T-cell (primary cell): ENCODE measurements at places on chromosomes 6 and 20.

DNA sequence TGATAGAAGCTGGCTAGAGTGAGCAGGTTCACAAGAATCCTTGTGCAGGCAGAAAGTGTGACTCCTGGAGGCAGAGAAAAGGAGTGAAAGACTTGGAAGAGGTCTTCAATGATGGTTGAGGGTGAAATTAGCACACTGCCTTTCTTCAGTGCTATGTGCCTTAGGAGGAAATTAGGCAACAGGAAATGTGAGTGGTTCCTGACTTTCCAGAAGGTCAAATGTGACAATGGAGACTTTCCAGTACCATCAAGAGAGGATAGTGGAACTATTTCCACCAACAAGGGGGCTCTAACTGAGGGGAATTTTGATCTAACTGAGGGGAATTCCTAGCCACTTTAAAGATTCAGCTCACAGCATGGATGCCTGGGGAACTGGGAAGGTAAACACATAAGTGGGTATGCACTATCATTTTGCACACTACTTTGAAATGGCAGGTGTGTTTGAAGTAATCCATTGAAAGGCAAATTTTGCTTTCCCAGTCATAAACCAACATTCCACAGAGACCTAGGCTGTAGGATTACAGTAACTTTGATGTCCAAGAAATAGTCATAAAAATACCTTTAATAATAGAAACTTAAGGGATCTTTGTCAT is 90.0 kb downstream of the PERP start:
- DNase-seq: no peak

- no peak for DNase-seq
These were observed 20.1 kb downstream of the JAG1 start for GRCh38 chr20:10653599-10654249.

DNA sequence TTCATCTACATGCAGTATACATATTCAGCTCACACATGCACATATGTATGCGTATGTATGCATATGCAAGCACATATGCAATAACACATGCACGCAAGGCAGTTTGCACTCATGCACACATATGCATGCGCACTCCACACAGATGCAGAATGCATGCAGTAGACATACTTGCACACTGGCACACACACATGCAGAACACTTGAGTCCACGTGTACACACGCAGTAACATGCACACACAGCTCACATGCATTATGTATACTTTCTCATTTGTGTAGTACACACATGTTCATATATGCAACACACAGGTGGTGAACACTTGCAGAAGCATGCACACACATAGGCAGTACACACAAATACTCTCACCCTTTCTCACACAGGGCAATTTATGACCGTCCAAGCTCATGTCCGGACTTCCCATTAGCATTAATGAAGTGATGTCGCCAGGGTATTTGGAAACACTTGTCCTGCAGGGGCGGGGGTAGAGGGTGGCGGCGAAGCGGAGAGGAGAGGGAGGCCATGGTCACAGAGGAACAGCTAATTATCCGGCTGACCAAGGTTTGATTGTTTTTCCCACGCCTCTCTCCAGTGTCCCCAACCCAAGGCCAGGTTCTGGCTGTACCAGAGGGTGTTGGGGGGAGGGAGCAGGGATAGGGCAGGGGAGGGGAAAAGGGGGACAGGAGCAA is 91.3 kb downstream of the VEGFA start:
- DNase-seq: no peak

- no peak for DNase-seq
These were observed 181.2 kb upstream of the JAG1 start for GRCh38 chr20:10854976-10855375.

DNA sequence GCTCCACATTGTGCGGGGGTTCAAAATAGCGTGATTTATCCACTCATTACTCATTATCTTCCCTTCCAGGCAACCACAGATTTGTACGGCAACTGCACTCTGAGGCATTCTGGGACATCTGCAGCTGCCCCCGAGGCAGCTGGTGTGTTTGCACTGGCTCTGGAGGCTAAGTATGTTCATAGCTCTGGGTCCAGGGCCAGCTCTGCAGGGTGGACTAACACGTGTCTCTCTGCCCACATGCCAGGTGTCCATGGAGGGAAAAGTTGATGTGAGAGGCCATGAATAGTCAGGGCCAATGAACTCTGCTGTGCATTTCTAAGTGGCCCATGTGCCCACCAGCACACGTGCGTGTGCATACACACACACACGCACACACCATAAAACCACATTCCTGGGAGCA is 74.9 kb downstream of the BFSP1 start:
- DNase-seq: no peak

DNA sequence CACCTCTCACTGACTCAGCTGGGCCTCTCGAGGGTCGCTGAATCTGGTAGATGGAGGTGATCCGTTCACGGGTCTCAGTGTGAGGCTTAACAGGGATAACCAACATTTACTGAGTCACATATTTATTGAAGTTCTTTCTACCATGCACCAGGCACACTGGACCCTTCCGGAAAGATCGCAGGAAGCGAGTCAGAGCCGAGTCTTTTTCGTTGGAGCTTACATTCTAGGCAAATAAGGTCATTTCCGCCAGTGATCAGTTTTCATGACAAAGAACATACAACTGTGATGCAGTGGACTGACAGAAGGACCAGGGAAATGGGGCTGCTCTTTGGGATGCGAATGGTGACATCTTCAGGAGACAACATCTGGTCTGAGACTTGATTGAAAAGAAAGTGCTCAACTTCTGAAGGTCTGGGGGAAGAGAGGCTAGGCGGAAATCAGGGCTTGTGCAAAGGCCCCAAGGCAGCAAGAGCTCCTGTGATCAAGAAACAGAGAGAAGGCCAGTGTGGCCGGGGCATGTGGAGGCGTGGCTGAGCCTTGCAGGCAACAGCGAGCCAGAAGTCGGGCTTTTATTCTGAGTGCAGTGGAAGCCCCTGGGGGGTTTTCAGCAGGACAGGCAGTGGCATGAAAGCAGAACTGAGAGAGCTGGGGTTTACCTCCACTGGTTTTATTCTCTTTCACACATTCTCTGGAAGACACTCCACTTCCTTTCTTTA is 56.7 kb downstream of the APCDD1L start:
- DNase-seq: no peak

DNA sequence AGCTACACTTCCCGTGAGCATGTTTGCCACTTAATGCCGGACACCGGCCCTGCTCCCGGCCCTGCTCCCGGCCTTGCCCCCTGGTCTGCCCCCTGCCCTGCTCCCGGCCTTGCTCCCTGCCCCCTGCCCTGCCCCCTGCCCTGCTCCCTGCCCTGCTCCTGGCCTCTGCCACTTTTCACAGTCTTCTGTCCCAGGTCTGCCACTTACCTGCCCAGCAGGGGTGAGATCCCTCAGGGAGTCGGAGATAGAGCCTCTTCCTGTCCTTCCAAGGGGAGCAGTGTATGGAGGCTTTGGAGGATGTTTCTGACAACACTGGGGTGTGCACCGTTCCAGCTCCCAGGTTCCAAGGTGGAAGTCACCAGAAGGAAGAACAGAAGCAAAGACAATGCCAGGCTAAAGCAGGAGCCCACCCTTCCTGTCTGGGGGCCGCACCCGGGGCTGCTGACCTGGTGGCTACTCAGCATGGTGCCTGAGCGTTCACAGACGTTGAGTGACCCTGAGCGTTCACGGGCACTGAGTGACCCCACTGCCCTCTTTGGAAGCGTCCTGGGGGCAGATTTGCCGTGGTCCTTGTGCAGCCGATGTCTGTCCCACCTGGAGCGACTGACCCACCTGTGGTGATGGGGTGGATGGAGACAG is 199.8 kb downstream of the DLL1 start:
- no peak for DNase-seq

- DNase-seq: no peak
These were observed 677 bp downstream of the PXMP4 start for GRCh38 chr20:33719277-33719988.

- DNase-seq: no peak
These were observed 39.0 kb upstream of the CD93 start for GRCh38 chr20:23125159-23125558.

DNA sequence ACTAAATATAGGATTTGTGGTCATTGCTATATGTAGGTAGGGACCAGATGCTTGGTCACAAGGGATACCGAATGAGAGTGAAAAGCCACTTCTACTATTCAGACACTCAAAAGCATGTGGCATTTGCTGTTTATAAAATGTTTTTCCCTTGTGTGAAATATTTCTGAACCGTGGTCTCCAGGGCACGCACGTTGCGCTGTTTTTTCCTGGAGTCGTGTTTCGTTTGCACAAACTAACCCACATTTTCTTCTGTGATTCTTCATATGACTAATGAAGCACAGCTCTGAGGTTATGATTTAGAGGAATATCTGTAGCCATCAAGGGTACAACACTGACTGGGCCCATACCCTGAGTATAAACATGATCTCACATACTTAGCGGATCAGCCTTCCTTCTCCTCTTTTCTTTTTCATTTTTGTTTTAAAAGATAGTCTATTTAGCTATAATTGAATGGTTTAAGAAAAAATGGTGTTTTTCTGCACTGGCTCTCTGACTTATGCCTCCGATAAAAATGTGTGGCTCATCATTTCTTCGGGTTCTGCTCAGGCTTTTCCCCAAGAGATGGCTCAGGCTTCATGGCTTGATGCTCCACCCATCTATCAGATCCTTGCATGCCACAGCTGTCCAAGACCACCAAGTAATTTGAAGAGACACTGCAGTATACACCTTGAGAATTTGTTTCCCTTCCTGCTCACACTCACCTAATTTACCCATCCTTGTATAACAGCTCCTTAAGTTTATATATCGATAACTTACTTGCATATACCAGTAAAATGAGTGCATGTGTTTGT is 59.9 kb upstream of the HBS1L start:
- no peak for DNase-seq

DNA sequence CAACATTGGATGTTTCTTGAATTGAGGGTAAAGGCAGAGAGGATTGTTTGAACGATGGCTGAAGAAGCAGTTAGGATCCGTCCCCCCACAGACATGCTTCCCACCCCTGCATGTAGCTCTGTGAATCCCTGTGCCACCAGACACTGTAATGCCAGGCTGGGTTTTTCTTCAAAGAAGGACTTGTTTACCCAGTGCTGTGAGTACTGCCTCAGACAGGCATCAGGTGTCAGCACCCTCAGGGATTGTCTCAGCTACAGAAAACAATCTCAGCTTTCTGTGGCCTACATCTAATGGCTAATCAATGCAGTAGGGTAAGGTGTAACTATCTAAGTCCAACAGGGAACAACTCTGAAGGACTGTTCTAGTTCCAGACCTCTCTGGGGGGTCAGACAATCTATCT is 853.0 kb upstream of the EPHA7 start:
- DNase-seq: no peak

- DNase-seq: no peak
These were observed 70.0 kb downstream of the FAM120B start for GRCh38 chr6:170376386-170377043.

DNA sequence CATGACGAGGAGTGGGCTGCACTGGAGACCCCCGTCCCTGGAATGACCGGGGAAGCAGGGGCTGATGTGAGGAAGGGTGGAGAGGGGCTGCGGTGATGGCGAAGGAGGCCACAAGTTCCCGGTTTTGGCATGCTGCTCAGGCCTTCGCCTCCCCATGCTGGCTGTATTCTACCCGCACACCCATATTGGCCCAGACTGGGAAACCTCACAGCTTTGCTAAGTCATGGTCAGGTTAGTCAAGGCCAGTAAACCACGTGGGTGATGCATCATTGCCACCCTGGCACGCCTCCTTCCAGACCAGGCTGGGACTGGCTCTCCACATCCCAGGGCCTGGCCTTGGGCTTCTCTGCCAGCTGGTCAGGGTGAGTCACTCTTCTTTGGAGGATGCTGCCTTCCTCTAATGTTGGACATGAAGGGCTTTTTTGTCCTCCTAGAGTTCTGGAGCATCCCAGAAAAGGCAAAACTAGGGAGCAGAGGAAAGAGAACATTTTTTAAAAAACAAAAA is 53.8 kb downstream of the PCNA start:
- no peak for DNase-seq

DNA sequence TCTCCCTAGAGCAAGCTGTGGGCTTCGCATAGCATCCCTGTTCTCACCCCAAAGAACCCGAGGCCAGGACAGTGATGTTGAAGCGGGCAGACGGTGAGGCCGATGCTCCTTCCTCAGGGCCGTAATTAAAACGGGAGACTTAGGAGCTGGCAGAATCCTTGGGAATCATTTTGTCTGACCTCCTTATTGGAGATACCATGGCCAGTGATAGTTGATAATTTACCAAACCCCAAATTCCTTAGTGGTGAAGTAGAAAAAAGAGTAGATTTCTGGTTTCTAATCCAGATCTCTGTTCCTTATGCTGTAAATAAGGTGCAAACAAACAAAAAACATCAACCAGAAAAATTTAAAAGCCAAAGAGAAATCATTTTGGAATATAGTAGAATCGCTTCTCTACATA is 361.1 kb upstream of the AGPAT4 start:
- no peak for DNase-seq

DNA sequence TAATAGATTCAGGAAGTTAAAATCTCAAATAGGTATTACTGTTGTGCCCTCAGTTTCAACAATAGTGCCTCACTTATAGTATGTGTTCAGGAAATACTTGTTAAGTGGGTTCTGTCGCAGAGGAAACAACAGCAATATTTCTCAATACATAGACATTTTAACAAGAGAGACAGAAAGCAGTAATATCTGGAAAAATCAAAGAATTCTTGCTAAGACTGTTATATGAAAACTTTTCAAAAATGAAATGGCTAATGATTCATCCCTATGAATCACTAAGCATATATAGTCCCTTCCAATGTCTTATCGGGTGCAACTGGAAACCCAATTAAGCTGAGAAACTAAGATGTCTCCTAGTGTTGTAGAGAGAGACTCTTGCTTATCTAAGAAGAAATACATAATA is 668.9 kb downstream of the TFAP2A start:
- no peak for DNase-seq

DNA sequence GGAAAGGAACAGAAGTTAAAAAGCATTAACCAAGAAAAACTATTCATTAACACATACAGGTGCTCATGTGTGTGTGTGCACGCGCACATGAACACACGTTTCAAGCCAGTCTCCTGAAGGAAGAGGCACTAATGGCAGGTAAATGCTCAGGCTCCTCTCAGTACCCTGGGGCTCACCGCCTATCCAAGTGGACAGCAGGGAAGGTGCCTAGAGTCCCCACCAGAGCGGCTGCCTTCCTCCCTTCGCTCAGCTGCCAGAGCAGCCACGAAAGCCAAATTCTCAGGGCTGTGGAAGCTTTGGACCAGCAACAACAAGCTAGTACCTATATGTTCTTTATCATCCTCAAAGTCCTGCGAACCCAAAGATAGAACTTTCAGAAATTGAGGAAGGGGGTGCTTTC is 42.6 kb downstream of the PLCG1 start:
- no peak for DNase-seq

DNA sequence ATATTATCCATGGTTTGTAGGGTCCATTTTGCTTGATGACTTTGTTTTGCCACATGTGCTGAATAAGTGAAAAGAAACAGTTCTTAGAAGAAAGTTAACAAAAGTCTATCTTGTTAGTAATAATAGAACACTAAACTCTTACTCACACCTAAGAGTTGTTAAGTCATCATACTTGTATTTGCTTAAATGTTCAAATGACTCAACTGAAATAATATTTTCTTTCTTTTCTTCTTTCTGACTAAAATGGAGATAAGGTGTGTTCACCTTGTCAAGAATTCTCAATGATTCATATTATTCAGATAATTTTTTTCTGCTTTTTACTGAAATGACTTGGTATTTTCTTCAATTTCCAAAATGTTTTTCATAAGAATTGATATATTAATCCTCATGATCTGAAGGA is 327.2 kb downstream of the HTR1B start:
- DNase-seq: no peak

GRCh38 chr6:52049252-52050050 is 38.0 kb downstream of the PKHD1 start:
- DNase-seq: no peak

- DNase-seq: no peak
These were observed 100.1 kb upstream of the RGS17 start for GRCh38 chr6:153231048-153231646.
